Foreskin melanocyte (primary cell): ENCODE measurements at places on chromosomes 6 and 20.

- DNase-seq, result no peak
Measured at GRCh38 chr6:56759521-56759920, 116.8 kb upstream of the DST start.

DNA sequence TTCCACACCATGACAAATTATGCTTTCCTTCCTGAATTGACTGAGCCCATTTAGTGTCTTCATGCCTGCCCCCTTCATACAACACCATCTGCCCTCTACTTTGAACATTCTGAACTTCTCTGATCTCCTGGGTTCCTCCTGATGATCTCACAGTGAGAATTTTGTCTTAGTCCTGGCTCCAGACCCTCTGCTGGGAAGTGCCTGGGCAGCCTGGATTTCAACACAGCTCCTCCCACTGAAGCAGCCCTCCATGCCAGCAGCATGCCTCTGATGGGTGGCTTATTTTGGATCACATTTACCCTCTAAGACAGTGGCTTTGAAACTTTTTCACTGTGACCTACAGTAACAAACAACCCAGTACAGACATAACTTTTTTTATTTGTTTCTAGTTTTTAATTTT, 41.5 kb downstream of the DSE start:
- no peak for DNase-seq

DNA sequence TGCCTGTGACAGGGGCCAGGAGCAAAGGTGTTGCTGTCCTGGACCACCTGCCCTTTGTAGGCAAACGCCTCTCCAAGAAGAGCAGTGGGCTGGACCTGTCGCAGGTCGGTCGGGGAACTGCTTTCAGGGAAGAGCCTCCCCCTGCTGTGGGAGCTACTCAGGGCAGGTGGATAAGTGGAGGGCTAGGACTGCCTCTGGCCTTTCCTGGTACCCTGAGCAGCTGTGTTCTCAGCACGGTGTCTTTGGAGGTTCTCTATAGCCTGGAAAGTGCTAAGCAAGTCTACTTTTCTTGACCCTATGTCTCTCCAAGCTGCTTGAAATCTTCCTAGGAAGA, 35.0 kb downstream of the BPIFB1 start:
- DNase-seq, result no peak

DNA sequence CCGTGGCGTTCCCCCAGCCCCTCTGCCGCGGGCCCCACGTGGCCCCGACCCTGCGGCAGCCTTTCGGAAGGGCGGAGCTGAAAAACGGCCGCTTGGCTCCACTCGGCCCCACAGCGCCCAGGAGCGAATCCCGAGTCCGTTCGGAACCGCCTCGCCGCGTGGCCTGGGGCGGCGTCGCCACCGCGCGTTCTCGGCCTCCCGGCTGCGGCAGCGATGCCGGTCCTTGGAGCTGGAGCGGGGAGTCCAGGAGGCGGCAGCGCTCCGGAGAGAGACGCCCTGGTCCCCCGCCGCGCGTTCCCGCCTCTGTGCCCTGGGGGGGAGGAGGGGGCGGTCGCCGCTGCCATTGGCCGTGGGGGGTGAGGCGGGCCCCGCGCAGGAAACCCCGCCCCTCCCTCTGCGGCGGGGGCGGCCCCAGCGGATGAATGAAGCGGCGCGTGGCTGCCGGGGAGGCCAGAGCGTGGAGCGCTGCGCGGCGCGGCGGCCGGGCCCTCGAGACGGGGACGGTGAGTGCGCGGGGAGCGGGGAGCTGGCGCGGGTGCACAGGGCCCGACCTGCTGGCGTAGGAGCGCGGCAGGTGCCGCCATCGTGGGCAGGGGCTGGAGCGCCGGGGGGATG, at the start of gene SLCO4A1:
Gene SLCO4A1, plus strand, starts transcription at position 453 of the 615 bp plus-strand sequence. CDS start 13,952 bp downstream, outside the sequence.
- DNase-seq, result peak; percentile 37

DNA sequence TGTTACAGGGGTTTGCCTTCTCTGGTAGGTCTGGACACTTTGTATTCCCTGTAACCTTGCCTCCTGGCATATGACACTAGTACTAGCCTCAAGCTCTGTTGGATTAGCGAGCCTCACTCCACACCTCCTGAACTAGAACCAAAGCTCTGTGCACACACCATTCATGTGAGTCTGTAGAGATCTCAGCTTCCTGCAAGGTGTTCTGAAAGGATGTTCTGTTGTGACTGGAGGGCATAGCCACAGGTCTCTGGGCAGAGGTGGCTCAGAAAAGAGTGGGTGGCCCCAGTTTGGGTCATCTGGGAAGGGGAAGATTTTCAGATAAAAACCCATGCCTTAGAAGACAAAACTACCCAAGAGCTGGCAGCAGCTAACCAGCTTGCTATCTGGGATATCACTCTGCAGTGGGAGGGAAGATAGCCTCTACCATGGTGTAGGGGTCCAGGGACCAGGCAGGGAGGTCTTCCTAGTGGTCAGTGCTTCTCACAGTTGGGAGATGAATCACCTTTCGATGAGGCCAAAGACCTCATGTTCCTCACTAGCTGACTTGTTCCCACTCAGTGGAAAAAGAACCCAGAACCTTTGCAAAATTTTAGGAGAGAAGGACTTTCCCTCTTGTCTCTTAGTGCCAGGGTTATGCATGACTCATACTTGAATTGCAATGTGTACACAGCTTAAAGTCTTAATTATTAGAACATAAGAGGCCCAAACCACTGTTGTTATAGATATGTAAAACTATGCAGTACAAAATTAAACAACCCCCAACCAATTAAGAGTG, 41.4 kb downstream of the HLA-F start:
- no peak for DNase-seq

DNA sequence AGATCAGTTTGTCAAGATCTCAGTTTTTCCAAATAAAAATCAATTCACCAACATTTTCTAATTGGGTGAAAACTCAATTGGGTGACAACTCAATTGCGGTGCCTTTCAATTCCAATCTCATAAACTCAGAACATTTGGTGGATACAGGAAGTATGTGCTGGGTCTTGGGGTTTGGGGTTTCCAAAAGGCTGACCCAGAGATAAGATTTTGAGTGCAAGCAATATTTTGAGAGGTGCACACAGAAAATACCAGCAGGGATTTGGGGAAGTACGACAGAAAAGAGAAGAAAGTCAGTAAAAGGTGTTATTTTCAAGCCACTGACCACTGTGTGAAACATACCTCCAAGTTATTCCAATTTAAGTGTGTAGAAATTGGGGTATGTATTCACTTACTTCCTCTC, 258.0 kb downstream of the PHACTR1 start:
- DNase-seq, result no peak

DNA sequence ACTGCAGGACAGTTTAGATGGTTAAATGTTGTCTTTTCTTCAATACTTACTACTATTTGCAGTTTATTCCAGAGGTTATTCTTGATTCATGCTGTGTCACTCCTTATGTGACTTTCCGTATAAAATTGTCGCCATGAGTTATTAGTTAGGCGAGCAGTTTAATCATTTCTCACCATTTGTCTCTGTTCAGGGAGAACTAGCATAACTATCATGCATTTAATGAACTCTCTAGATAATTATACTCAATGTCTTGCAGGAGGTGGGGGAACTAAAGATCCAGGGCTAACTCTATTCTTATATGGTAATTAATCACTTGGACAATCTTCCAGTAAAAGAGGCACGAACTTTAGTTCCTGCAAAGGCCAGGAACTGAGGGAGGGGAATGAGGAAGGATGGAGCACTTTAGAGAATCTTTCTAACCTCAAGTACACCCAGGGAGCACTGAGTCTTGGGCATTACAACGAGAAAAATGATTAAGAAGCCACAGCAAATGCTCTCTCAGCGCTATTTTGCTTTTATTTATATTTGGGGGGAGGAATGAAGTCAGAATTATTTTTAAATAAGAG, 58.3 kb downstream of the IYD start:
- DNase-seq, result no peak

- peak; percentile 17 for DNase-seq
Measured at GRCh38 chr6:138410972-138411880, 7.2 kb downstream of the HEBP2 start.

DNA sequence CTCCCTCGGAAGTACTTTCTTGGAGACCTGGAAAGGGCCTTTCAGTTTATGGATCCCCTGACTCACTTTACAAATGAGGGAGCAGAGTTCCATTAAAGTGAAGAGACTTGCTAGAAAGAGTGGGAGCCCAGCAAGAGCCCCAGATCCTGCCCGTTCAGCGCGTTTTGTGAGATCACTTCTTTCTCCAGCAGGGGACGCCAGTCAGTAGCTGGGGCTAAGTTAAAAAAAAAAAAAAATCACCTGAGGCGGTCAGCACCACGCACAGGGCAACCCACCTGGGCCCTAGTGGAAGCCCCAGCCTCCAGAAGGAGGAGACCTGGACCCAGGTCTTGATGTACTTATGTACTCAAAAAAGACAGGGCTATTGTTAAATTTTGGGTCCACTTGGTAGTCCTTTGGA, 274.5 kb upstream of the RNF24 start:
- no peak for DNase-seq

DNA sequence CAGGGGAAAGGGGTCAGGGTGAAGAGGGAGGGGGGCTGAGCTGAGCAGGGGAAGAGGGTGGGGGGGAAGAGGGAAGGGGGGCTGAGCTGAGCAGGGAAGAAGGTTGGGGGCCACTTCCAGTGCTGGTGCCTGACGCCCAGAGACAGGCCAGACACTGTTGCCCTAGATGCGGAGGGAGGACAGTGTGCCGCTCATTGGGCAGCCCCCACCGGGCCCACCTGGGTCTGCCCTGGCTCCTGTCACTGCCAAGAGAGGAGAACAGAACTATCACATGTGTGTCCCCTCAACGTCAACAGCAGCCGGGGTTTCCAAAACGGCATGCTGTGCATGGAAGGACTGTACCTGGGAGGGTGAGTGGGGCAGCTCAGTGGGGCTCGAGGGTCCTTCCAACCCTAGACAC, 342.1 kb downstream of the CDH4 start:
- DNase-seq, result no peak

DNA sequence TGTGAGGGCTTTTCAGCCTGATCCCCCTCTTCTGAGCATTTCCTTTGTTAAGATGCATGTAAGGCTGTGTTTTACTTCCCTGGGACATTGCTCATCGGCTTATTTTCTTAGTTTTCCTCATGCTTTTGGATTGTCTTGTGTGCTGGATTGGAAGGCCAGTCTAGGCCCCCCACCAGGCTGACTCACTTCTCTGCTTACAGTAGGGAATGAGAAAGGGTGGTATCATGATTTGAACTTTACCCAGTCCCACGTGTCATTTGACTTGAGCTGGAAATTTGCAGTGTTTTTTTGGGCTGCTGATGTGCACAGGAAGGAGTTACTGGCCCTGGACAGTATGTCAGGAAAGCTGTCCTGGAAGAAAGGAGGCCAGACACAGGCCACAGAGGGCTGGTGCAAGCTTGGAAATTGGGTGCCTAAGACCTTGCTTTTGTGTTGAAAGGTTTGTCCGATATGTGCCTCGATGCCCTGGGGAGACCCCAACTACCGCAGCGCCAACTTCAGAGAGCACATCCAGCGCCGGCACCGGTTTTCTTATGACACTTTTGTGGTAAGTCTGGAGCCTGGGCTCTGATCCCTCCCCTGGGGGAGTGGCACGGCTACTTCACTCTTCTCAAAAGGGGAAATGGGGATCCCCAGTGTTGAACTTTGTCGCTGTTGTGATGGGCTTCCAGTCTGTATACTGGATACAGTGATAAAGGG, 12.8 kb downstream of the RNF114 start:
- DNase-seq, result no peak
